ENCODE measurements at places on chromosomes 7 and 10. TPM values are rescaled to one million over a fixed set of nuclear protein-coding genes. Genes with fewer than 3 reads are reported as not detected.

The CALML3 gene
- 0.03 TPM for polyA plus RNA-seq

The PARD3 gene
- polyA plus RNA-seq, result 38.4 TPM

The DNAH11 gene
- polyA plus RNA-seq, result 0.22 TPM

The CDK14 gene
- polyA plus RNA-seq, result 2.9 TPM

The IGFBP3 gene
- polyA plus RNA-seq, result 54.4 TPM

The PPP1R3C gene
- polyA plus RNA-seq, result 82.6 TPM

The TLL2 gene
- 5.4 TPM for polyA plus RNA-seq

- DNase-seq, result no peak
These were observed 112.2 kb downstream of the CLEC2L start for GRCh38 chr7:139635526-139636302.

- DNase-seq, result peak; percentile 43
These were observed 53.1 kb upstream of the KMT2E start for GRCh38 chr7:104960741-104961448.

GRCh38 chr7:128115336-128115820 lies 84.1 kb upstream of the LRRC4 start:
- no peak for DNase-seq

DNA sequence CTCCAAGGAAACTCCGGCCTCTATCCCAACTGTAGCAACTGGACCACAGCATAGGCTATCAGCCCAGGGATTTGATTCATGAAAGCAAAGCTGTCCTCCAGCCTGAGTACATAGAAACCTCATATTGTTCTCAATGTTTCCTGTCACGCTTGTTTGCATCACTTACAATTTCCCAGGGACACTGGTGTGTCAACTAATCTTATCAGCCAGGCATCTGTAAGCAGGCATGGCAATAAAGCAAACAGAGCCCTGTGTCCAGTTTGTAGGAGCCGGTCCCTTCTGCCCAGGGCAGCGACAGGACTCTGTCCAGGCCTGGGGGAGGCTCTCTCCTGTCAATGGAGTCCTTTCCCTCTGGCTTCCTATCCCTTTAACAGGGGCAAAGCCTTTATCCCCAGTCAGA lies 23.0 kb upstream of the CDHR3 start:
- no peak for DNase-seq

DNA sequence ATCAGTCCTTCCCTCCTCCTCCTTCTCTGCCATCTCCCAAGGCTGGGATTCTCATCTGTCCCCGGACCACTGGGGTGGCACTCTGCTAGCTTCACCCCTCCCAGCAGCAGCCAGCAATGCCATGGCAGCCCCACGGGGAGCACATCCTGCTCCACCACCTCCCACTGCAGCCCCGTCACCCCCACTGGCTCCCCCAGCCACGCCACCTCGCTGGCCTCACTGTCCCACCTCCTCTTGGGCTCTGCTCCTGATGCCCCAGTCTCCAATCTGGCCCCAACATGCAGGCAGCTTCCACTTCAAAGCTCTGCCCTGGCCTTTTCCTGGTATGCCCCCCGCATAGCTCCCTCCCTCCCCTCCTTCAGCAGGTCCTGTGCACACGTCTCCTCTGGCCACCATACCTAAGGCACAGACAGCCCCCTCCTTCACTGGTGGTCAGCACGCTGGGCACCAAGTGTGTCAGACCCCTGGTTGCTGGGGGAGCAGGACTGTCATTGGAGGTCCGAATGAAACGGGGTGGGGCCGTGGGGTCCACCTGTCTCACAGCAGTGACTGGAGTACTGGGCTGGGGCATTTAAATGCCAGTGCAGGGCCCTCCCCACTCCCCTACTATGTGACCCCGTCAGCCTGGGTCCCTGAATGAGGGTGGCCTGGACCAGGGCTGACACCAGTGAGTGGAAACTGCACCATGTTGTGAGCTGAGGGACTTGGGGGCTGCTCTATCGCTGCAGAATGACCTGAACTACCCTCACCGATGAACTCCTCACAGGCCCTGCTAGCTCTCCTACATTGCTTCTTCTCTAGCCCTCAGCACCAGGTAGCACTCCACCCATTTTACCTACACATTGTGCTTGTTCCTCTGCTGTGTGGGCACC lies 38.7 kb downstream of the RASGEF1A start:
- peak; percentile 4 for DNase-seq

GRCh38 chr7:22698767-22699166 lies 28.2 kb upstream of the IL6 start:
- no peak for DNase-seq

- DNase-seq, result no peak
These were observed 38.1 kb downstream of the MICALL2 start for GRCh38 chr7:1421020-1421790.

- peak; percentile 82 for DNase-seq
These were observed 36.6 kb downstream of the SRPK2 start for GRCh38 chr7:105352018-105352612.

GRCh38 chr7:43204081-43204480 lies 91.6 kb downstream of the HECW1 start:
- no peak for DNase-seq

DNA sequence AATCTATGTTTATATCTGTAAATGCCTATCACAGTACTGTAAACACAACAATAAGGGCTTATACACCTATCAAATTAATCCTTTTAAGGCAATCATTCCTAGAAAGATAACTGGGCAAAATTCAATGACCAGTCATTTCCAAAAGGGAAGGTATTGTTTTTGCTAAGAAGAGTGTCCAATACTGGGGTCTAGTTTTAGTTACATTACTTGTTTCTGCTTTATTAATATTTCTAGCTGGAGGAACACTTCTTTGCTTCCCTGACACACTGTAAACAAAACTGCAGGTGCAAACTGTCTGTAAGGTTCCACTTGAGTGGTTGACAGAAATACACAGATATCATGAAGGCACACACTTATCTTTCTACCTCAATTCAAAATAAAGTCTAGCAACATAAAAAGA lies 84.2 kb upstream of the FAM133B start:
- DNase-seq, result no peak

DNA sequence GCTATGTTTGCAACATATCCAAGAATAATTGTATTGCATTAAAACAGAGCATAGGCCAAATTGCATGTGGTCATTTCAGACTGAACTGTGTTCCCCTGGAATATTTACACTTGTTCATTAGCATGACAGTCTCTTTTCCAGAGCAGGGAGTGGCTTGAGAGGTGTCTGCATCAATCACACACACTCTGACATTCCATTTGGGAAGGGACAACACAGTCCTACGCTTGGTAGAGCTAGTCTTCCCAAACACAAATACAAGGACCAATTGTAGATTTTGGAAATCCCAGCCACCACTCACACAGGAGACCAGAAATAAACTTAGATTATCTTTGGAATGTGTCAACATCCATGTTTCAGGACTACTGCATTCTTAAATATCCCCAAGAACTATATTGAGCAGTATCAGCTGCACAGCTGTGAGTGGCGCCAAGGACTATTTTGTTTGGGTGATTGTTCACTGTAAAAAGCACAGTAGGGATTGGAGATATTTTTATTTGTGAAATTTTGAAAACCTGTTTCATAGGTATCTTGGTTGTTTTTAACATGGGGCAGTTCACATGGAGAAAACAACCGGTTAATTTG lies 93.6 kb upstream of the PRR15 start:
- DNase-seq, result no peak

GRCh38 chr10:22712956-22713852 lies 1.2 kb downstream of the PIP4K2A start:
- DNase-seq, result peak; percentile 43

DNA sequence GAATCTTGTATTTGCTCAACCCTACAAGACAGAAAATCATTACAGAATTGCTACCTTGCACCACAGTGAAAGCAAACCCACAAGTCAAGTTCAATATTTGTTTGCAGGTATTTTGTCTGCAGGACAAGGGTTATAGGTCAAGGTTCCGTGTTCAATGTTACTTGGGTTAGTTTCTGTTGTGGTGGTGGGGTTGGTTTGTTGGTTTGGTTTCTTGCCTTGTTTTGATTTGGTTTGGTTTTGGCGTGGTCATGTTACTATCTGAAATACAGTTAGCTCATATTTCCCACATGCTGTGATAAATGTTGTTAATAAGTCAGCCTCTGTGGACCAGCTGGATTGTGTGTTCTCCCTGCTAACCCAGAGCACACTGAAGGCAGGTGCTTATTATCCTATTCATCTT lies 75.6 kb upstream of the INSIG1 start:
- DNase-seq, result no peak

GRCh38 chr10:11468126-11468742 lies 143.2 kb downstream of the USP6NL start:
- DNase-seq, result no peak

DNA sequence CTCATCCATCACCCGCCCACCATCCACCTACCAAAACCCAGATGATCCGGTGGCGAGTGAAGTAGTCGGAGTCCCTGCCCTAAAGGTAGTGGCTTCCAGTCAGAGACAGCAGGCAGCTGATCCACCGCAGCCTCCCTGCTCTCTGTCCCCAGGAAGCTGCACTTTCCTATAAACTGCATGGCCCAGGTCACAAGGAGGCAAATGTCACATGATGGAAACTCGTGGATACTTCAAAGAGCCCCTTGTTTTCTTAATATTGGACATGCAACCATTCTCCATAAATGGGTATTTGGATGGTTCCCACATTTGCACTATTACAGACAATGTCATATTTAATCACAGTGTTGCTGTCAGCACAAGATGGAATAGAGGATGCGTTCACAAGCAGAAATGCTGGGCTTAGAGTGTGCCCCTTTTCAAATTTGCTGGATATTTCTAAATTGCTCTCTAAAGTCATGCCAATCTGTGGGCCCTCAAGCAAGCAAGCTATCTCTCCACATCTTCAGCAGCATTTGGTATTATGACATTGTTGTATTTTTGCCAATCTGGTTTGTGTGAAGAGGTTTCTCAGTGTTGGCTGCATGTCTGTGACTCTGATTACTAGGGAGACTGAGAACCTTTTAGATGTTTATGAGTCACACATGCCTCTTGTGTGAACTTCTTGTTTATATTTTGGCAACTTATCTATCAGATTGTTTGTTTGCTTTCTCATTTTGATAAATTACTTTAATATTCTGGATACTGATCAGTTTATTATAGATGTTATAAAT lies 822.0 kb downstream of the TNS3 start:
- DNase-seq, result no peak

DNA sequence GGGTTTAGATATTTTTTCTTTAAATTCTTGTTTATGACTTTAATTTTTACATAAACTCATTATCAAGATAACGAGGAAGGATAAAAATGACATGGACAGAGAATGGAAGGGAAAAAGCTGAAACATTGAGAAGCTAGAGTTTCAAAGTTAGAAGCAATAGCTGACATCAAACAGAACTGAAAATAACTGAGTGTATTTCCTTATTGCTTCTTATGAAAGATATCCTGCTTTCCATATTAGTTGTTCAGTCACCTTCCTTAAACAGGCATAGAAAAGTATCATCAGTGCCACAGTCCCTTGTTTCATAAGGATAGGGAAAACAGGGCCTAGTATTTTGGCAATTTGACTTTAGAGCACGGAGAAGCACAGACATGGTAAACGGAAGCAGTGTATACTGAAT lies 460.5 kb upstream of the GHITM start:
- DNase-seq, result no peak

DNA sequence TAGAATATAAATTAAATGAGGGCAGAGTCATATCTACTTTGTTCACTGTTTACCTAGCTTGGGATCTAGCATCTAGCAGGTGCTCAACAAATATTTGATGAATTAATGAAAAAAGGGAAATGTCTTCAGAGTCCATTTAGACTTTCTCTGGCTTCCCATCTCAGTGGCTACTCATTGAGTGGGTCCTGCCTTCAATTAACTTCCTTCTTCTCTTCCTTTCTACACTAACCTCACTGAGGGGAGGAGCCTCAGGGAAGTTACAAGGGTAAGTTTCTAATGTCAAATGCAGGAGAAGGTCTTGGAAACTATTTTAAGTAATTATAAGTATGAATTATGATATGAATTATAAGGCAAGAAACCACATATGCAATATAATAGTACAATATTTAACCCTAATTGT lies 28.2 kb upstream of the MPP7 start:
- DNase-seq, result no peak

DNA sequence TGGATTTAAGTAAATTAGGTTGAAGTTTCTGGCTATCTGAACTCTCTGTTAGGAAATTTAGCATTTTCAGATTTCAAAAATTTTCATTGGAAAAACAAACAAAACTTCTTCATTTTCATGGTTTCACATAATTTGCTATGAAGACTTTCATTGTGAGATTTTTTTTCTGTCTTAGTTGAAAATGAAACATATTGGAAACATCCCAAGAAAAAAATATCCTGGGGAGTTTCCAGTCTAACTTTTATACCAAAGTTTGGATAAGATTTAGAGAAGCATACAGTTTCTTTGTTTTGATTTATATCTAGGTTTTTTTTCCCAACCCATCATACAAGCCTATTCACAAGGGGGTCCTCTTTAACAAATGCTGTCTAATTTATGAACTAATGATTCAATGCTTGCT lies 300.5 kb upstream of the SEMA3A start:
- no peak for DNase-seq

DNA sequence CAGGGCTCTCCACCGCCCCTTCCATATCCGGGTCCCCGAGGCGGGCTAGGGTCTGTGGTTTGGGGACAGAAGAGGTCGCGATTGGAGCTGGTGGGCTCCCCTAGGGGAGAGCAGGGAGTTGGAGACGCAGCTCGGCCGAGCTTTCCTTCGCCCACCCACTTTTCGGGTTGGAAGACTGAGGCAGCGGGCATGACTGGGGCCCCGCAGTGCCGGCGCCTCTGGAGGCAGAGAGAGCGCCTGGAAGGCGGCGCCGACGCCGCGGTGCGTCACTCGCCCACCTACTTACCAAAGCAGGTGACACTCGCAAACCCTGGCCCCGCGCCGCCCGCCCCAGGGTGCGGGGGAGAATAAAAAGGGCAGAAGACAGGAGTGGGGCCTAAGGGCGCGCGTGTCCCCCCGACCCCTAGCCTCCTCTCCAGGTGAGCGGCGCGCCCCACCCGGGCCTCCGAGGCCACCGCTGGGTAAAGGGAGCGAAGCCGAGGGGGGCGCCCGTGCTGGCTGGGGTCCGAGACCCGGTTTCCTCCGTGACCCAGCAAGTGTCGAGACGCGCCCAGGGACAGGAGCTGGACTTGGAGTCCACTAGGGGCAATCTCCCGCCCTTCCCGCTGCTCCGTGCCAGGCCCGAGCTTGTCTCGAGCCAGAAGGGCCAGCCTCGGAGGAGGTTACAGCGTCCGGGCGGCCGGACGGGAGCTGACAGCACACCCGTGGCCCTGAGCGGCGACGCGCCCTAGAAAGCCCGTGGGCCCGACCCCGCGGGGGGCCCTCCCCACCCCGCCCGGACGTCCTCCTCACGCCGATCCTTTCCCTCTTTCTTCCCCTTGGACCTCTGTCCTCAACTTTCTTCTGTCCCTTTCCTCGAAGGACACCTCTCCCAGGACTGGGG lies 34.4 kb upstream of the GRID1 start:
- peak; percentile 63 for DNase-seq

GRCh38 chr7:39504963-39505362 lies 61.2 kb upstream of the YAE1 start:
- peak; percentile 17 for DNase-seq

Data from heart left ventricle (tissue), 16 donors.